ENCODE measurements at places on chromosomes 7 and 10.

- no peak for DNase-seq
These were observed 23.2 kb downstream of the LYZL2 start for GRCh38 chr10:30606313-30606712.

GRCh38 chr7:98988641-98989040 is 110.3 kb downstream of the TRRAP start:
- DNase-seq = no peak

- no peak for DNase-seq
These were observed 39.6 kb downstream of the KCNH2 start for GRCh38 chr7:150938566-150938965.

GRCh38 chr7:36264123-36264801 is 111.2 kb downstream of the EEPD1 start:
- no peak for DNase-seq

GRCh38 chr7:151715666-151716315 is 161.1 kb downstream of the PRKAG2 start:
- no peak for DNase-seq

GRCh38 chr7:134101716-134102115 is 25.4 kb upstream of the LRGUK start:
- DNase-seq = no peak

DNA sequence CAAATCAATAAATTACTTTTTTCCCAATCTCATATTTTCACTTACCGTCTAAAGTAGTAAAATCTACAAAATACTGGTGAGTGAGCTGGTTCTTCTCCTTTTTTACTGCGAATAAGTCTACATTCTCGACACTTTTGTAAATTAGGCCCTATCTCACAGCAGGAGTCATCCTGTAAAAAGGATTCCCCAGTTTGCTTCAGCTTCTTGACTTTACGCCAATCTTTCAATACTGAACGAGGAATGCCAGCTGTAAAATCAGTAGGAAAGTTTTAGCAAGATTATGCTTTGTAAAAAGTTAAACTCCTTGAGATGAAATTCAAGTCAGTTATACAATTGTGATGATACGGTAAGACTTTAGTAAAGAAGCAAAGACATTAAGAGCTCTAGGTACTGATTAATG is 67.3 kb downstream of the NRBF2 start:
- DNase-seq = no peak

- DNase-seq = no peak
These were observed 102.7 kb downstream of the CABCOCO1 start for GRCh38 chr10:61765176-61766087.

GRCh38 chr10:90526721-90527120 is 331.1 kb downstream of the HTR7 start:
- no peak for DNase-seq

DNA sequence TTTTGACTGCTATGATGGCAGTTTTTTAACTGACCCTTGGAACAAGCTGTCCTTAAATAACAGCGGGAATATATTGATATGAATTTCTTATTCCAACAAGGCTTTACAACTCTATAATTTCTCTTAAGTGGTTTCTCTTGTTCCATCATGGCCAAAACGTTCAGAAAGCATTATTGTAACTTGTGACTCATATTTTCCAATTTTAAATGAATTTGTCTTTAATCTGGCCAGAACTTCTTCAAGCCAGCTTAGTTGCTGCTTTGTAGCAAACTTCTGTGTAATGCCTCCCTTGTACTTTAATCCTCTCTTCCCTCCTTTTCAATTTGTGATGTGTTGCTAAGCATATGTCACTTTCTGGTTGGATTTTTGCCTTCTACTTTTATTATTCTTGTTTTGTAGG is 271.9 kb downstream of the KIF20B start:
- DNase-seq = no peak

DNA sequence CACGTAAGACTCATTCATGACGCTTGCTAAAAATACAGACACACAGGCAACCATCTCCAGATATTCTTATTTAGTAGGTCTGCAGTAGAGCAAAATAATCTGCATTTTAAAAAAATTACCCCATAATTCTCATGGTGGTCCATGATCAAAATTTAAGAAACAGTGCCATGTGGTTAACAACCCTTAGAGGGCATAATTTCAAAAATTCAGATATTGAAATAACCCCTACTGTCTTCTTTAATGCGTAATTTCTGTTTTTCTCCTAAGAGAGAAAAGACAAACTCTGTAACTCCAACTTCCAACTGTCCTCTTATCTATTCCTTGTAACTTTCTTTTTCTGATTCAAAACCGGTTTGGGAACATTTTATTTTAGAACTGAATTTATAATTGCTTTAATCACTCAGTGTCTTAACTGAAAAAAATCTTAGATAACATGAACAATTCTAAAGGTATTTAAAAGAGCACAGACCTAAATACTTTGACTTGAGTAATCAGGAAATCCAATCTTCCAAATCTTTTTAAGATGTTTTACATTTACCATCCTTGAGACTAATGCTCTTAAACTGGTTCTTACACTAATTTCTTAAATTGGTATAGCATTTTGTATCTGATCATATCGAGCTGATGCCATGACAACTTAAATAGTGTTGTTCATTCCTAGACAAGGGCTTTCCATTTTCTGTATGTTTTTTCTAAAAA is 148.0 kb downstream of the GALNT11 start:
- no peak for DNase-seq

DNA sequence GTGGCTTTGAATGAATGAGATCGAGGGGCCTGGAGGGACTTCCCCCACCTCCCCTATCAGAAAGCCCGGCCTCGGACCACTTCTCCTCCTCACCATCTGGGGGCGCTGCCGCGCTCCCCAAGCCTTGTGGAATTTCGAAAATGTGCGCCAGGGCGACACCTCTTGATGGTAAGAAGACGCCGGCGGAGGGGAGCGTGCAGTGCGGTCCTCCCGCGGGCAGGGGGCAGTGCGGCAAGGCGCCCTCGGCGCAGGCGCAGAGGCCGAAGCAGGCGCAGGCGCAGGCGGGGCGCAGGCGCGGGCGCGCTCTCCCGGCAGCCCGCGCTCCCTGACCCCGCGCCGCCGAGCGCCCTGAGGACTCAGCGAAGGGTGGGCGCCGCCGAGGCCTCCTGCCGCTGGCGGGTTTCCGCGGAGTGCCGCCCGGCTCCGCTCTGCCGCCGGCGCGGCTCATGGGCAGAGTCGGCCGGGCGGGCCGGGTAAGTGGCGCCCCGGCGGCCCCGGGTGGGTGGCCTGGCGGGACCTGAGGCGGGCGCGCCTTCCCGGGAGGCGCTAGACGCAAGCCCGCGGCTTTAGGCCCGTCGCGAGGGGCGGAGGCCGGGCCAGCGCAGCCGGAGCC is at the start of gene RBM17:
Gene RBM17 (plus strand): TSS at position 314 of the 613 bp plus-strand sequence. CDS start 8,032 bp downstream, outside the sequence.
- peak; percentile 92 for DNase-seq

- peak; percentile 64 for DNase-seq
These were observed 22.8 kb downstream of the FAM107B start for GRCh38 chr10:14751921-14752320.

DNA sequence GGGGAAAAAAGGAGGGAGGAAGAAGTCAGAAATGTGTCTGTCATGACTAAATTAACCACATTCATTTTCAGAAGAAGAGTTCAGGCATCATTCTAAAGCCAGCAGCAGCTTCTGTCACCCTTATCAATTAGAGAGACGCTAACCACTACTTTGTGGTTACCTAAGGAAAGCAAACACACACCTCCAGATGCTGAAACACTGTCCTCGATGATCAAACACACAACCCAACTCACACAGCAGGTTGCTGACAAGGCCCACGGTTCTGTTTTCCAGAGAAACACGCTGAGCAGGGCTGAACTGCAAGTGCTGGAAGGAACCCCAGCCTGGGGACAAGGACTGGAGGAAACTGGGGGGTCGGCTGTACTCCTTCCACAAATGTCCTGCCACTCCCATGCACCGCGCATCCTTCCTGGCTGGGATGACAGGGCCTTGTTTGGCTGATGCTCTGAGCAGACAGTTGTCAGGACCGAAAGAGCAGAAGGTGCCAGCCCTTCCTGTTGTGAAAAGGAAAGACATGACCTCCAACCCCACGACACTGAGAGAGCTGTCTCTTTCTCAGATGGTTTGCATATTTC is 36.6 kb downstream of the PRKCQ start:
- DNase-seq = no peak

DNA sequence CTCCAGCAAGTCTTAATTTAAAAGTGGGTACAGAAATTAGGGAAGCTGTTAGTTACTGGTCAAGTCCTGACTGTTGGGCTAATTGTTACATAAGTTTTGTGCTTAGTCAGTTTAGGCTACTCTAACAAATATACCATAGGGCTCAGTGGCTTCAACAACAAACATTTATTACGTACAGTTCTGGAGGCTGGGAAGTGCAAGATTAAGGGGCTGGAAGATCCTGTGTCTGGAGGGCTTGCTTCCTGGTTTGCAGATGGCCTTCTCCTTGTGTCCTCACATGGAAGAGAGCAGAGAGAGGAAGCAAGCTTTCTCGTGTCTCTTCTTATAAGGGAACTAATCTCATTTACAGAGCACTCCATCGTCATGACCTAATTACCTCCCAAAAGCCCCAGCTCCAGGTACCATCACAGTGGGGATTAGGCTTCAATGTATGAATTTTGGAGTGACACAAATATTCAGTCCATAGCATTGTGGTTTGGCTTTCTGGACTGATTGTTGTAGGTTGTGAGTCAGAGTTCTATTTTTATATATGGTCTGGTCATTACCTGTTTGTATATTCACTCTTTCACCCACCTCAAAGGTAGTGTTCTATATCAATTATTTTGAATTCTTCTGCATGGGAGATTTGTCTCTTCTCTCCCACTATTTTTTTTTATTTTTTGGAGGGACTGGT is 17.1 kb downstream of the ST7 start:
- DNase-seq = peak; percentile 9

DNA sequence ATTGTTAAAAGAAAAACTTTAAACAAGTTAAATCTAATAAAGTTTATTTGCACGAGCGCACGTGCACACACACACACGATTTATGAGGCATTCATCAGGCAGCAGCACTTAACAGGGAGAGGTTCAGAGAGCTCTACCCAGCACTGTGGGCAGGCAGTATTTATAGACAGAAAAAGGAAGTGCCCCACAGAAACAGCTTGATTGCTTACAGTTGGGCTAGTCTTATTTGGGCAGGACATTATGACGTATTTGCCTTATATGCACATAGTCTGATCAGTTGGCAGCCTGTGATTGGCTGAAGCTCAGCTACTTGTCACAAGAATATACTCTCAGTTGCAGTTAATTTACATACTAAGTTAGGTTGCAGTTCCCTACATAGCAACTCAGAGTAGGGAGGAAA is 1.2 kb upstream of the SDHAF3 start:
- DNase-seq = no peak

DNA sequence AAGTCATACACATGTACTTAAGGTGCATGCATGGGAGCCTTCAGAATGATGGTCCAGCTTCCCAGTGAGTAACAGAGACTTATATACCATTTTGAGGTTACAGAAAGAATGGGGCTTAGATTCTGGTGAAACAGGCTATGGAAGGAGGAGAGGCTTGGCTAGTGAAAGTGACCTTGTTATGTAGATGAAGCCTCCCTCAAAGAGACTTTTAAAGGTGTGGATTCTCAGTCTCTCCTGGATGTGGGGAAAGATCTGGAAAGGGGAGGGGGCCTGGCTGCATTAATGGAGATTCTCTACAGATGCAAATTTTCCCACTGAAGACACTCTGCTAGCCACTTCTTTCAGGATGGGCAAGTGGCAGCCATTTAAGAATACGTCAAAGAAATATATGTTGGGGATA is 5.5 kb downstream of the RASSF4 start:
- DNase-seq = no peak

DNA sequence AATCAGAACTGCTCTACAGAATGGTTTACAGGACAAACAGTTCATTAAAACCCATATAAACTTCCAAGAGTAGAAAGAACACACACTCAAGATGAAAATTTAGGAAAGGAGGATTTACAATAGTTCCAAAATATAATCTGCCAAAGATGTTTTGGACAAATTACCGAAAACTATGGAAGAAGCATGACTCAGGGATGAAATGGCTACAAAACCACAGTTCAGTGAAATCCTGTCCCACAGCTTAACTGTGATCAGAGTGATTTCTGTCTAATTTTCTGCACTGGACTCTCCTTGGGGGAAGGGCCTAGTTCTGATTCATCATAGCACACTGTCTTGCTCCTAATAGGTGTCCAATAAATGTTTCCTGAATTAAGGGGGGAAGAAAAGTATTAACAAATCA is 82.2 kb downstream of the HIPK2 start:
- DNase-seq = no peak

GRCh38 chr7:27689591-27690164 is 27.0 kb upstream of the HIBADH start:
- DNase-seq = peak; percentile 18

DNA sequence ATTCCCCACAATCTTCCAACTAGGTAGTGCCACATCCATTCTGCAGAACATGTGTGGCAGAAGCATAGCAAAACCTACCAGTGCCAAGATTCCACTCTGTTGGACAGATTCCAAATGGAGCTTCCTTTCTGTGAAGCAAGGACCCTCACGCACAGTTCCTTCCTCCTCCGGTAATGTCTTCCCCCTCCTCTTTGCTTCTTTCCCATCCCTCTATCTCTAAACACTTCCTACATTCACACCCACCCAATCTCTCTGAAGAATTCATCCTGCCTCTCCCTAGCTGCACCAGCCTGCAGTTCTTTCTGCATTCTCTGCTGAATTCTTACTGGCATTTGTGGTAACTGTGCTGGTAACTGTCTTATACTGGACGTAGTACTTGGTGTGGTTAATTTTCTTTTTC is 124.9 kb downstream of the RNLS start:
- no peak for DNase-seq

GRCh38 chr7:54360075-54360840 is 181.9 kb upstream of the VSTM2A start:
- no peak for DNase-seq

DNA sequence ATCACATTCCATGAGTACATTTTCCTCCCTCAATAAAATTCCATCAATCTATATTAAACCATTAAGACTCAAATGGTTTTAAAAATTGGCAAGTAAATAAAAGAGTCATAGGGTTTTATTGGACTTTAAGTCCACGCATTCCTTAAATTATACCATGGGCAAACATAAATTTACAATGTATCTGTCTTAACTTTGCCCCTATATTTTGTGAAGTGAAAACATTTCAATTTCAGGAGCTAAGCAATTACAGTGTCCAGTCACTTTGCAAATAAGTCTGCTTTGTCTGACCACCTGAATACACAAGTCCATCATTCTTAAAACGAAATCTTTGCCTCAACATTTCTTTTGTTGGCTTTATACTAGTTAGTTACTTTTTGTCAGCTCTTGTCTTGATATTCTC is 197.5 kb upstream of the SEMA3D start:
- DNase-seq = no peak

GRCh38 chr10:50470345-50470744 is 153.4 kb downstream of the SGMS1 start:
- no peak for DNase-seq

GRCh38 chr10:119803264-119803663 is 69.4 kb downstream of the MCMBP start:
- peak; percentile 70 for DNase-seq

GRCh38 chr7:116984511-116984910 is 31.2 kb downstream of the ST7 start:
- DNase-seq = no peak

GRCh38 chr7:112052498-112052897 is 153.7 kb downstream of the DOCK4 start:
- no peak for DNase-seq

DNA sequence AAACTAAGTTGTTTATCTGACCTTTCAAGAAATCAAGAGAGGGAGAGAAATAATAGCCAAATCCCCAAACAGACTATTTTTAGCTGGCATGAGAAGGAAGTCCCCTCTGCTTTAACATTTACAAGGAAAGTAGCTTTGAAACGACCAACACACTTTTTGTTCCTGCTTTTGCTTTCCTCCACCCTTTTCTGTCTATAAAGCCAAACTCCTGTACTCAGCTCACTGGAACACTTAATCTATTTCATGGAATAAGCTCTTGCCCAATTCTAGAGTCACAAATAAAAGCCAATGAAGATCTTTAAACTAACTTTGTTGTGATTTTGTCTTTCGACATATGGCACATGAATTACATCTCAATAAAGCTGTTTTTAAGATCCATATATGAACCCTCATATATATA is 86.8 kb upstream of the CCDC71L start:
- DNase-seq = no peak

Data from mesenchymal stem cell (in vitro differentiated cells and primary cell).